ENCODE measurements at places on chromosomes 12 and 14.

- no peak for DNase-seq
Measured at GRCh38 chr12:97876780-97877179, 414.2 kb downstream of the RMST start.

DNA sequence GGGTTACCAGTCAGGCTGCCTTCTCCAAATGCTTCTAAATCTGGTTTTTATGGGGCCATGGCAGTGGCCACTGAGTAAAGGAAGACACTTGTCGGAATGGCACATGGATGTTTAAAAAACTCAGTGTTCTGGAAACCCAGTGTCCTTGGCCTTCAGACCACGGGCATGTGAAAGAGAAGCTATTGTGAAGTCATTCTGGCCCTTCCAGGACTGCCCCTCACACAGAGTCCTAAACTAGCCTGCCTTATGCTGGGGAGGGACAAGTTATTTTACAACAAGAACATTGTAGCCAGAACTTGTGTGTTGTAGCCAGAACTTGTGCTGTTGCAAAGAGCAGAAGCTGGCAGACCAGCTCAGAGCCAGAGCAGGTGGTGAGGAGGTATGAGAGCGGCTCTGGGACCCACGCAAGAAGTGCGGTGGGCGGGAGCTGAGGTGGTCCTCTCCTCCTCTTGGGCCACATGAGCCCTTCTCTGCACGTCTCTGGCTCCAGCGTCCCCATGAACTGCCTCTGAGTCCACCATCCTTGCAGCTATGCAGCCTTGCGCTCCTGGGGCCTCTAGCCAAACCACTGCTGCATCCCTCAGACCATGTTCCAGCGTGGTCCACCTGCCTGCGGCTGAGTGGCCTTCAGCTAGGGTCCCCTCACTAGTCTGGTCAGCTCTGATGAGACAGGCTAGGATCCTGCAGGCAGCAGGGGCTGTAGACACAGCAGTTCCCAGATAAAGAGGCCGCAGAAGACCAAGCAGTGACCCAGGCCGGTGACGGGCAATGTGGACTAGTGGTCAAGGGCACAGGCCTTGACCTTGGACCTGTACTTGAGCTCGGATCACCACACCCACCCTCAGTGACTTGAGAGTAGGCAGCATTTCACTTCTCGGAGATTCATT lies 32.5 kb downstream of the MMAB start:
- no peak for DNase-seq

DNA sequence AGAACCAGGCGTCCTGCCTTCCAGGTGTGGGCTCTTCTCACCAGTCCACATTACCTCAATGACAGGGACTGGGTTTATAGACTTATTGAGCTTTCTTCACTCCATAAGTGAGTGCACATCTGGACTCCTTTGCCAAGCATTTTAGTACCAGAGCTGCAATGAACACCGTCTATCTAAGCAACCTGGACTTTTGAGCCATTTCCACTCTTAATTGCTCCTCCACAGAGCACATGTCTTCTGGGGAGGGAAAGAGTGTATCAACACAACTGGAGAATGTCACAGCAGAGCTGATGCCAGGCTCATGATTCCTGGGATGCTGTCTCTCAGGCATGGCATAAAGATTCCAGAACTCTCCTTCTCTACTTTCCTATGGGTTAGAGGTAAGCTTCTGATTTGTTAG lies 43.0 kb upstream of the BDKRB2 start:
- no peak for DNase-seq

DNA sequence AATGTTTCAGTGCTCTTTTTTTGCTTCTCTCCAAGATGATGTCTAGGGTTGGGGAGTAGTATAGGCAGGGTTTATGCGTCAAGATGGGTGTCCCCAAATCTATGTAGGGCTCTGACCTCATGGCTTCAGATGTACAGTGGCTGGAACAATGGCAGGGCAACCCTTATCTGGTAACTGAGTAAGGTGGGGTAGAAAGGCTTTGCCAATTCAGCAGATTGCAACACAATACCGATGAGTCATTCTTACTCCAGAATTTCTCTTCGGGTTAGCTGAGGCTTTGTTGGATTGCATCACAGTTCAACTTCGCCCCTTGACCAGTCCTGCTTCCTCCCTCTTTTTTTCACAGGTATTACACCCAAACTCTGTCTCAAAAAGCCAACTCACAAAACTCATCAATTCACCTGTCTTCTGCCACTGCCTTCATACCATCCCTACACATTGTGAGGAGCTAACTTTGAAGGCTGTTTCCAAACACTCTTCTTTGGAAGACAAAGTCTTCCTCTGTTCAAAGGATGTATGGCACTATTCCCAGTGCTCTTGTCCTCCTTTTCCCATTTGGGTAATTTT lies 190.2 kb upstream of the CNOT2 start:
- peak; percentile 9 for DNase-seq

- no peak for DNase-seq
Measured at GRCh38 chr14:55547650-55548315, 32.2 kb upstream of the KTN1 start.

GRCh38 chr12:12564911-12565310 lies 2.2 kb upstream of the DUSP16 start:
- no peak for DNase-seq

DNA sequence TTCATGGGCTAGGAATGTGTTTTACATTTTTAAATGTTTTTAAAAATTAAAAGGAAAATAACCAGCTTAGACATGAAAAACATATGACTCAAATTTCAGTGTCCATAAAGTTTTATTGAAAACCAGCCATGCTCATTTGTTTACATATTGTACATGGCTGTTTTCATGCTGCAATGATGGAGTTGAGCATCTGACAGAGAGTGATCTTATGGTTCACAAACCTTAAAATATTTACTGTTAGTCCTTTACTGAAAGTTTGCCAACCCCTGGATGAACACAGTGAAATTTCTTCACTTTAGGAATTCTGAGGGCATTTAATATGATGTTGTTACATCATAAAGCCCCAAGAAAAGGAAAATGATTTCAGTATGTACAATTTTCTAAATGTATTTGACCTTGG lies 16.1 kb downstream of the RASSF9 start:
- no peak for DNase-seq
